NCI-H1436 (cell line): ENCODE measurements at places on chromosomes 16 and 17.

- DNase-seq: no peak
These were observed 13.7 kb upstream of the CDIPT start for GRCh38 chr16:29876594-29877249.

GRCh38 chr16:75308011-75308410 lies 56.6 kb upstream of the BCAR1 start:
- no peak for DNase-seq

DNA sequence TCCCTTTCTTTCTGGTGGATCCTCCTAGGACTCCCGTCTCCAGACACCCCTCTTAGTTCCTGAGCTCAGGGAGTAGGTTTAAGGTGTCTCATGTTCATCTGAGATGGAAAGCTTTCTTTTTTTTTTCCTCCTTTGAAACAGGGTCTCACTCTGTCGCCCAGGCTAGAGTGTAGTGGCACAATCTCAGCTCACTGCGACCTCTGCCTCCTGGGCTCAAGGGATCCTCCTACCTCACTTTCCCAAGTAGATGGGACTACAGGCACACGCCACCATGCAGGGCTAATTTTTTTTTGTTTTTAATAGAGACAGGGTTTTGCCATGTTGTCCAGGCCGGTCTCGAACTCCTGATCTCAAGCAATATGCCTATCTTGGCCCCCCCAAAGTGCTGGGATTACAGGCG lies 3.6 kb upstream of the GSE1 start:
- no peak for DNase-seq

DNA sequence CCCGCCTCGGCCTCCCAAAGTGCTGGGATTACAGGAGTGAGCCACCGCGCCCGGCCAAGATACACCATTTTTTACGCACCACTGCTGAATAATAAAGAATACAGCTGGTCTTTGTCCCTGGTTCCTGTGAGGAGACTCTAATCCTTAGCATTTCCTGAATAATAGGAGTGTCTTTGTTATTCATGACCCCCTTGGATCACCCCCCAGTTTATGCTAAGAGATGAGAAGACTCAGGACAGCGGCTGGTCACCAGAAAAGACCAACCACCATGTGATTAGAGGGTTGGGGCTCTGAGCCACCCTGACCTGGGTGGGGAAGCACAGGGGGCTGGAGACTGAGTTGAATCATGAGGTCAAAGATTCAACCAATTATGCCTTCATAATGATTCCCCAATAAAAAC lies 17.3 kb downstream of the PHLPP2 start:
- DNase-seq: no peak

DNA sequence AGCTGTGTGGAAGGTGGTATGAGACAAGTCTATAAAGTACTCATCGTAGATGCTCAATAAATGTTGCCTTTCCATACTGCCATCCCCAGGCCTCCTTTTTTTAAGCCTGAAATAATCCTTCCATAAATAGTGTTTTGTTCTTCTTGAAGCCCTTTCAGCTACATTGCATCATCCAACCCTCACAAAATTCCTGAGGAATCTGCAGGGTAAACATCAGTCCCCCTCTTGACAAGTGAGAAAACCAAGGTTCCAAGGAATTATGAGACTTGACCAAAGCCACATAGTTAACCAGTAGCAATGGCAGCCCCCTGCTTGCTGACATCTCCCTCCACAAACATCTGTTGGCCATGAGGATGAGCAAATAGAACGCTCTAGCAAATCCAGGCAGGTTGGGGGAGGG lies 89.7 kb upstream of the CCL1 start:
- no peak for DNase-seq

DNA sequence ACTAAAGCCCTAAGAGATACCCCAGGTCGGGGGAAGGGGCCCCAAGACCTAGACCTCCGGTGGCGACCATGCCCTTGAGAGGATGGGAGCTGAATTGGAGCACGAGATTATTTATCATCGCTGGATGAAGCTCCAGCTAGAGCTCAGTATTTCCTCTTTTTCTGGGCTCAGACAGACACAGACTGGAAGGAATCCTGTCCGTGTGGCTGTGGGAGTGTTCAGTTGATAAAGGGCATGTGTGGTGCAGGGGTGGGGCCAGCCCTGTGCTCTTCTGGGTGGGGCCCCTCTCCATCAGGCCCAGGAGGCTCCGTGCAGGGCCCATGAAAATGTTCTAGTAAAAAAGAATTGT lies 6.3 kb upstream of the CBX4 start:
- no peak for DNase-seq

- no peak for DNase-seq
These were observed 244.9 kb downstream of the CA10 start for GRCh38 chr17:51913491-51914205.

- DNase-seq: no peak
These were observed 308.6 kb upstream of the ZFHX3 start for GRCh38 chr16:73356401-73357079.

DNA sequence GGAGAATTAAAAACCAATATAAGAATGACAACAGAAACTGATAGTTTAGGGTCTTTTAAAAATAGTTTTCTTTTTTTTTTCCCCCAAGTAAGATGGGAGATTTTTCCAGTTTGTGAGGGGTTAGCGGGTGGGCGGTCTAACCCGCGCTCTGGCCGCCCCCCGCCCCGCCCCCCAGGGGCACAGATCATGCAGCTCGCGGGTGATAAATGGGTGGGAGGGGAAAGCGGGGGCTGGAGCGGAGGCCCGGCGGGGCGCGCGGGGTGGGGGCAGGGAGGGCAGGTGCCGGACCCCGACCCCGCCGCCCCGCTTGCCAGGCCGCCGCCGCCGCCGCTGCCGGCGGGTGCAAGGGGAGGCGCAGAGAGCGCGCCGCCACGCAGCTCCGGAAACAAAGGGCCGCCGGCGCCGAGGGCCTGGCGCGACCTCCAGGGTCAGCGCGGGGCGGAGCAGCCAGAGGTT lies 60.1 kb upstream of the GSE1 start:
- no peak for DNase-seq

- no peak for DNase-seq
These were observed 171.4 kb upstream of the DYNLRB2 start for GRCh38 chr16:80369138-80369958.

GRCh38 chr17:37081287-37081686 lies 132.5 kb downstream of the AATF start:
- DNase-seq: no peak

DNA sequence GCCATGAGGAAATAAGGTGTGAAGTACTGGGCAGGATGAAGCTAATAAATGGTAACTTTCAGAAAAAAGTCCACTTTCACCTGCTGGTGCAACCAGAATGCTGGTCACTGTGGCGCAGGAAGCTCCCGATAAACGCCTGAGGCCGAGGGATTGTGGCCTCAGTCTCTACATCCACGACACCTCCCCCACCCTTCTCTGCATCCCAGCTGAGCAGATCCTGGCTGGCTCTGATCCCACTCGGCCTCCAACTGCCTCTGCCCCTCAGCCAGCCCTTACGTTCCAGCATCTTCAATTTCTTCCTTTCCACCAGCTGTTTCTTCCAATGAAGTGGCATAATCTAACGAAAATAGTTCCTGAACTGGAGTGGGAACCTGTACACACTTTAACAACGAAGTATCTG lies 49.5 kb downstream of the COX4I1 start:
- DNase-seq: no peak

DNA sequence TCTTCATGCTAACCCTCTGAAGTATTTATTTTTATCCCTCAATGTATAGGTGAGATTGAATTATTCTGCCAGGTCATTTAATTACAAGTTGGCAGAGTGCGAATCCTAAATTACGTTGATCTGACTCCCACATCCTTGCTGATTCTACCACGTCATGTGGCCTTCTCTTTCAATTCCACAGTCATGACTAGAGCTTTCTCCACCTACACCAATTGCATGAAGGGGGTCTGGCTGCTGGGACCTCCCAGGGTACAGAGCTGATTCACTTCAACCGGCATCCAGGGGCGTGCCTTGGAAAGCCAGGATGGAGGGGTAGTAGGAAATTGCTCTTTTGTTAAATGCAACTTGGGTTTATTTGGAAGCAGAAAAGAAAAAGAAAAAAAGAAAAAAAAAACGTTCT lies 41.1 kb upstream of the CDH13 start:
- no peak for DNase-seq

DNA sequence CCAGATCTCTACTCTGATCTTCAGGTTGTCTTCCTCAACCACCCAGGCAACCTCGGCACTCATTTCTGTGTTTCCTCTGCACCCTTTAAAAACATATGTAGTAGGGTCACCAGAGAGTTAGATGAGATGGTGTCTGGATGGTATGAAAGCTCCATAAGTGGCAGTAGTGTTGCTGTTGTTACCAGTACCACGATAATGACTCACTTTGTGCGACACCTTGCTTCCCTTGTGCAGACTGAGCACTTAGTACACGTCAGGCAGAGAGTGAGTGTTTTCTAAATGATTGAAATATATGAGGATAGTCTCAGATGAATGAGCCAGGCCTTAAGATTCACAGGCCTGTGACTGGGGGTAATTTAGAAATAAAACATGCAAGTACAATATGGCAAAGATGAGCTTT lies 188.7 kb downstream of the MAF start:
- no peak for DNase-seq

DNA sequence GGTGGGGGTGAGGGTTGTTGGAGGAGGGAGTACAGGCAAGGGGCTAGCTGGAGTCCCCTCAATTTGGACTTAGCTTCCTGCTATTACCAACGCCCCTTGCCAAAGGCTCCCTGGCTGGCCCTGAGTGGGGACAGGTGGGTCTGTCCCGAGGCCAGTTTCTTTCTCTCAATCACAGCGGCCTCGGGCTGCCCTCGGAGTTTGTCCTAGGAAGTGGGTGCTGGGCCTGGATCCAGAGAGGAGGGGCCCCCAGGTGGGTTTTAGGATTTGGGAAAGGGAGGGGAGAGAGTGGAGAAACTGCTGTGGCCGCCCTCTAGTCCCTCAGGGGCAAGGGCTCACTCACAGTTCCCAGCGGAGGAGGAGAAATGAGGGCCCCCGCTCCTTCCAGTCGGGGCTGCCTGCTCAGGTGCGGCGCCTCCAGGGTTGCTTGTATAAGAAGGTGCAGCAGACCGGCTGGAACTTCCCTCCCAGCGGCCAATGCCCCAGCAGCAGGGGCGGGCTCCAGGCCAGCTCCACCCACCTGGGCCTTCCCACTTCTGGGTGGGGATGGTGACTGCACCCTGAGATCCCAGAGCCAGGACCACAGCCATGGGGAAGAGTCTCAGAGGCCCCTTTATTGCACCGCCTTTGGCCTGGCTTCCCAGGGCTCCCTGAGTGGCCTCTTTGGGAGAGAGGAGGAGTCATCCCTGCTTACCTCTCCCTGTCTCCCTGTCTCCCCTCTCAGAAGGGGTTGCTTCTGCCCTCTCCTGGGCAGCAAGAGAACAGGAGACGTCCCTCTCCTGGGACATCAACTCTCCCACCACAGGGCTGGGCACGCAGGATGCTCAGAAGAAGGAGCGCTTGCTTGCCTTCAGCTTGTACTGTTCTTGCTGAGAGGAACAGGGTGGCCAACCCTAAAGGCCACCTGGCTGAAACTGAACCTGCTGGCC lies 112.0 kb upstream of the SMURF2 start:
- DNase-seq: peak; percentile 84

DNA sequence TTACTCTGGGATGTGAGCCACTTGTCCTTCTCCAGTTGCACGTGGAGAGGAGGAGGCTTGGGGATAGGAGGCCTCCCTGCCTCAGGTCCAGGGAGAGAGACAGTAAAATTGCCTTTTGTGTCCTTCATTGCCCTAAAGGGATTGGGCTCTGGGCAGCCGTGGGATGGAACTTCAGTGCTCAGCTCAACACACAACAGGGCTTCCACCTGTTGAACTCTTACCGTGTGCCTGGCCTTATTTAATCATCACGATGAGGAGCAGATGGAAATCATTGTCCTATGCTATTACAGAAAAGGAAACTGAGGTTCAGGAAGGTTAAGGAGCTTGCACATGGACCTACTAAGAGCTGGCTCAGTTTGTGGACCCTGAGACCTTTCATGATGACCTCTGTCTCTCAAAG lies 92.4 kb upstream of the CDC42EP4 start:
- no peak for DNase-seq

- DNase-seq: no peak
These were observed 254.6 kb downstream of the HS3ST3A1 start for GRCh38 chr17:13346996-13347762.

GRCh38 chr16:35559911-35560636 lies 2100.7 kb downstream of the TP53TG3F start:
- no peak for DNase-seq
